GM04503 (cell line): ENCODE measurements at places on chromosomes 11 and 22.

DNA sequence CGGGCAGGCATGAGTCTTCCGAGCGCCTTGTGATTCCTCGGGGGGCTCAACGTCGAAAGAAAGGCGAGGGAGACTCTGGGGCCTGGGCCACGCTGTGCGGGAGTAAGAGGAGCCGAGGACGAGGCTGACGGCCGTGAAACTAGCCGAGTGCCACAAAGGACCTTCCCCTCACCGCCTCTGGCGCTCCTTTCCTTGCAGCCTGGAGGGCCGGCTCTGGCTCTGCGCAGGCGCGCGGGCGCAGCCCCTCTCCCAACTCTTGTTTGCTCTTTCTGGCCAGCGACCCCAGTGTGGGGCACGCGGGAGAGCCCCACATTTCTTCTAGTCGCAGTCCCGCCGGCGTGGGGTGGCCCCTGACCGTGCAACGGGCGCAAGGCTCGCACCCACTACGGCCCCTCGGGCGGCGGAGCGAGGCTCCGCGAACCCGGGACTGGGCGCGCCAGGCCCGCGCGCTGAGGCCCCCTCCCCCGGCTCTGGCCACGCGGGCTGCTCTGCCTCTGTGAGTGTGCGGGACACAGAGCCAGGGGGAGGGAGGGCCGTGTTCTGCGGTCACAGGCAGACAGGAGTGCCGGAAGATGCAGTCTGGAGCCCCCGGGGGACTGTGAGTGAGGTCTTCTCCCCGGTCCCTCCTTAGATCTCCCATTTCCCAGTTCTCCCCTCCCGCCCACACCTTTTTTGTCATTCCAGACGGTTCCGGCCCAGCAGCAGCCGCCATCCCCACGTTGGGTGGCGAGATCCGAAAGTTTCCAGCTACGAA, 1.0 kb upstream of the TOB2 start:
- no peak for DNase-seq

- DNase-seq = no peak
Observed at GRCh38 chr11:33269822-33270221, 12.6 kb downstream of the HIPK3 start.

- no peak for DNase-seq
Observed at GRCh38 chr11:45319077-45319476, 32.9 kb upstream of the SYT13 start.

GRCh38 chr22:36253523-36254490, 874 bp downstream of the APOL1 start:
- no peak for DNase-seq

GRCh38 chr11:116164843-116165242, 607.9 kb downstream of the BUD13 start:
- DNase-seq = no peak

DNA sequence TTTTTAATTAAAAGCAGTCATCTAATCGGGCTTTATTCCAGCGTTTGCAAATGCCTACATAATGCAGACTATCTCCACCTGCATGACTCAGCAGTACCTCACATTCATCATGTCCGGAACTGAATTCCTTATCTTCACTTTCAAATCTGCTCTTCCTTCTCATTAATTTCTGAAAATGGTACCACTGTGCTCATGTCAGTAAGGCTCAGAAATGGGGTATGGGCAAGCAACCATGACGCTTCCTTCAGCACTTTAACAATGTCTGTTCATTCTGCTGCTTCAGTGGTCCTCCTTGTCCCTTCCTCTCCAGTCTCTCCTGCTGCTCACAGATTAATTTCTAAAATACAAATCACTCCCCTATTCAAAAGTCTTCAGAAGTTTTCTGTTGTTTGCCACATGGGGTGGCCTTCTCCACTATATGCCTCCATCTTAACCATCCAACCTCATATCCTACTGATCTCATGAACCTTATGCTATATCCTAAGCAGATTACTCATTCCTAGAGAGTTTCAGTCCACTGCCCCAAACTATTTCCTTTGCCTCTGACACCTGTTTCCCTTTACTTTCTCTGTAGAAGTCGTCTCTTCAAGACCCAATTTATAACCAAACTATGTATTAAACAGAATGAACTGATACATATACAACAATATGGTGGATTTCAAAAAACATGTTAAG, 7.0 kb downstream of the GTF2H1 start:
- DNase-seq = no peak

GRCh38 chr11:27234043-27234668, 128.9 kb downstream of the CCDC34 start:
- peak; percentile 91 for DNase-seq

DNA sequence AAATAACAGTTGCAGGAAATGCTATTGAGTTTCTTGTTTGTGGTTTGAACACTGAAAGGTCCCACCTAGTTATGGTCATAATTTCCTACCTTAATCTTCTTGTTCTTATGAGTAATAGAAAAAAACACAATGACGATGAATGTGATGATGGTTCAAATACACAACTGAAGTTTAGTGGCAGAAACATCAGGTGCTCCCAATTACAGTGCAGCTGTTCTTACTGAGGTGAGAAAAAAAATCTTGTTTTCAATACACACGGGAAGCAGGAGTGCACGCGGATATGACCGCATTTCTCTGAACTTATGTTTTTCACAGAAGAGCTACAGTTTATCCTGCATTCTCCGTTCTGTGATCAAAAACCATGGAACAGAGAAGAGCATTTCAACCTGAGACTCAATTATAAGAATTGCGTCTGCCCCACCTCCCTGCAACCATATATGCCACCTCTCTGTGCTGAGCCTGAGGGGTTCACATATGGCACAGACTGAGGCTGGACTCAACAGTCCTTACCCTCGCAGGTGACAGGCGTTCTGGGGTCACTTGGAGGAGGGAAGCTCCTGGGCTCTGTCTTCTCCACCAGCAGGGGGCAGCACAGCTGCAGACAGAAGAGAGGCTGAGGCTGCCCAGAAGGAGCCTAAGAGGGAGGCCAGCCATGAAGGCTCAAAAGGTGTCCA, 99.7 kb upstream of the IGLL5 start:
- DNase-seq = no peak

DNA sequence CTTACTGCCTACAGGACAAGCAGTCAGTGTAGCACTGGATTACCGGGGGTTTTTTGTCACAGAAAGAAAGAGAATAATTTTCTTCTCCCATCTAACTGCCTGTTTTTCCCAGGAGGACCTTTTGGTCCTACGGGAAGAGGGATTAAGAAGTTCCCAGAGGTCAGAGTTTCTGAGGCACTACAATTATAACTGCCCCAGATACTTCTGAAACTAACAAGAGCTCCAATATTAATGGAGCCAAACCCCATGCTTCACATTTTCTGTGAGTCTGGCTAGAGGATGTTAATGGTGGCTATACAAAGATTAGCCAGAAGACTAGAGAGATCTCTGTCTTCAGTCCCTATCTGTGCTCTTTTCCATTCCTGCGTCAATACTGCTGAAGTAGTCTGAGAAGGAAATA, at the start of gene OR56A3:
OR56A3 (plus strand) TSS at position 301 of the 400 bp plus-strand sequence. CDS start 5,096 bp downstream, outside the sequence.
- DNase-seq = no peak

- DNase-seq = no peak
Observed at GRCh38 chr22:47292546-47293320, 530.3 kb downstream of the TBC1D22A start.

DNA sequence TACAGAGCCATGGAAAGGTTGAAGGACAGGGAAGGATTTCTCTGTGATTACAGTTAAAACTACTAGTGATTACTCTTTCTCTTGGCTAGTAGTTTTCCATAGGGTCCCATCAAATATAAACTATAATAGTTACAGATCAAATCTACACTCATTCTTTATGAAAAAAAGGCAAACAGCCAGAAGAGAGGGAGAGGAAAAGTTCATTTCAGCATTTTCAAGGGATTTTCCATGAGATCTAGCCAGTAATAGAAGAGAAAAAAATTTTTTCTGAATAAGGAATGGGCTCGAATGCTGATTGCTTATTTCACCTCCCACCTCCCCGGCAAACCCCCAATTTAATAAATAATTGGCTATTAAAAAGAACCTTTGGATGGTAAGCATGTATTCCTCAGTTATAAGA, 74.8 kb upstream of the BLID start:
- DNase-seq = no peak

GRCh38 chr11:78800096-78800690, 225.5 kb upstream of the NARS2 start:
- no peak for DNase-seq

- DNase-seq = peak; percentile 50
Observed at GRCh38 chr11:59197991-59198390, 14.7 kb downstream of the MPEG1 start.

DNA sequence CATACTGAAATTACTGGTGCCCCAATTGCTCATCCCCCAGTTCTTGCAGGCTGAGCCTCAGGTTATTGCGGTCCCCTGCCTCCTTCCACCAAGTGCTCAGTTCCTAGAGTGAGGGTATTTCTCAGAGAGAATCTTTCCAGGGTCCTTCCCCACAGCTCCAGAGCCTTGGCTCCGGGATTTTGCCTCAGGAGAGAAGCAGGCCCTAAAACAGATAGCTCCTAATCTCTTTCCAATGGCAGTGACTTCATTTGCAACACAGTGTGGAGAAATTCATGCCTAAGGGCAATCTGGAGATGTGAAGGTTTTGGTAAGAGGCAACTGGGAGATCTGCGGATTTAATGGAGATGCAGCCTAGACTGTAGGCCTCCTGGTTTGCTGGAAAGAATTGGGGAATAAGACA, 2.9 kb downstream of the NF2 start:
- no peak for DNase-seq

DNA sequence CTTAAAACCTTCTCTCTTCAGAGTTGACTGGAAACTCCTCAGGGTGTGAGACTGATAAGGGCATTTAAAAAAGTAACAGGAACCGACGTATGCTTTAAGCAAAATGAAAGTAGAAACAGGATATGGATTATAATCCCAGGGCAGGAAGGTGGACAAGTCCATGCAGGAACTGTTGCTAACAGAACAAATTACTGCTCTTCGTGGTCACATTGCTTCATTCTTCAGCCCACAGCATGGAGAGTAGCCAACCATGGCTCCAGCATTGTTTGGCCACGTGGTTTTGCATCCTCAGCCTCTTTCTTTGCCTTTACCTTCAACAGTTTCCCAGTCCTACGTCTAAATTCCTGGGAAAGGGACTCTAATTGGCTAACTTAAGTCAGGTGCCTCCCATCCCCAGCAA, 563.1 kb upstream of the ISX start:
- DNase-seq = no peak

DNA sequence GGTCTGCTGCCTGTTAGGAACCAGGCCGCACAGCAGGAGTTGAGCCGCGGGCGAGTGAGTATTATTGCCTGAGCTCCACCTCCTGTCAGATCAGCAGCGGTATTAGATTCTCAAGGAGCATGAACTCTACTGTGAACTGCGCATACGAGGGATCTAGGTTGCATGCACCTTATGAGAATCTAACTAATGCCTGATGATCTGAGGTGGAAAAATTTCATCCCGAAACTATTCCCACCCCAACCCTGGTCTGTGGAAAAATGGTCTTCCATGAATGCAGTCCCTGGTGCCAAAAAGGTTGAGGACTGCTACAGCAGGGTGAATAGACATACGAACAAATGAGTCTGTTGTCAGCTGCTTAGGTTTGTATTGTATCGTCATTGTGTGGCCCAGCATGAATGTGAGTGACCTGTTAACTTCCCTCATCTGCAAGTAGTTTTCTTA, 29.8 kb downstream of the RNF141 start:
- DNase-seq = no peak

DNA sequence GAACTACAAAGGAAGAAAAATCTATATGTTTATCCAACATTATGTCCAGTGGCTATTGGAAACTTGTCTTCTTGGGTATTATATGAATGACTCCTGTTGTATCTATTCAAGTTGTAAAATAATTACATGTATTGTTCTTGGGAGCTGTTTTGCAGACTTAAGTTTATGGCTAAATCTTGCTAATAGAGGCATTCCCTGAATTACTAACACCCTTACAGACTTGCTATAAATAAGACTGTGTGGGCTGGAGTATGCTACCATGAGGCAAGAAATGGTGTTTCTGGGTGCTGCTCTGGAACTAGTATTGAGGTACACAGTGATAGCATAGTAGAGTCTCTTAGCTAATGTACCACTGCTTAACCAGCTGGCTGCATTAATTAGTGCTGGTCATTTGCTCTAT, 155.1 kb downstream of the HIPK3 start:
- DNase-seq = no peak

- no peak for DNase-seq
Observed at GRCh38 chr11:118820412-118821357, 29.7 kb upstream of the DDX6 start.

GRCh38 chr11:30360741-30361140, 37.8 kb downstream of the ARL14EP start:
- DNase-seq = no peak

GRCh38 chr11:83191986-83192385, 1.5 kb upstream of the ANKRD42 start:
- DNase-seq = no peak

GRCh38 chr22:45067731-45068130, 57.9 kb upstream of the PHF21B start:
- no peak for DNase-seq

DNA sequence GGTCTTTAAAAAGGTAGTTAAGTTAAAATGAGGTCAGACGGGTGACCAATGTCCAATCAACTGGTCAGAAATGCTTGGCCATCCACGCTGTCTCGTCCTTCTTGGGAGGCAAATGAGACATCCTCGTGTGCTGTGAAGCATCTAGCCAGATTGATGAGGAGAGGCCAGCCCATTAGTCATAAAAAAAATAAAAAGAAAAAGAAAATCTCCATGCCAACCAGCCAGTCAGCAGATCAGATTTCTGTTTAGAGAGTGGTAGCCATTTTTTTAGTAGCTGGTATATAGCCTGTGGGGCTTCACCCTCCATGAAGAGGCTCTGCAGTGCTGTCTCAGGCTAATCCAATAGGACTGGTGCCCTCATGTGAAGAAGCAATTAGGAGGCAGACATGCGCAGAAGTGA, 343.1 kb upstream of the SYN3 start:
- DNase-seq = peak; percentile 3

DNA sequence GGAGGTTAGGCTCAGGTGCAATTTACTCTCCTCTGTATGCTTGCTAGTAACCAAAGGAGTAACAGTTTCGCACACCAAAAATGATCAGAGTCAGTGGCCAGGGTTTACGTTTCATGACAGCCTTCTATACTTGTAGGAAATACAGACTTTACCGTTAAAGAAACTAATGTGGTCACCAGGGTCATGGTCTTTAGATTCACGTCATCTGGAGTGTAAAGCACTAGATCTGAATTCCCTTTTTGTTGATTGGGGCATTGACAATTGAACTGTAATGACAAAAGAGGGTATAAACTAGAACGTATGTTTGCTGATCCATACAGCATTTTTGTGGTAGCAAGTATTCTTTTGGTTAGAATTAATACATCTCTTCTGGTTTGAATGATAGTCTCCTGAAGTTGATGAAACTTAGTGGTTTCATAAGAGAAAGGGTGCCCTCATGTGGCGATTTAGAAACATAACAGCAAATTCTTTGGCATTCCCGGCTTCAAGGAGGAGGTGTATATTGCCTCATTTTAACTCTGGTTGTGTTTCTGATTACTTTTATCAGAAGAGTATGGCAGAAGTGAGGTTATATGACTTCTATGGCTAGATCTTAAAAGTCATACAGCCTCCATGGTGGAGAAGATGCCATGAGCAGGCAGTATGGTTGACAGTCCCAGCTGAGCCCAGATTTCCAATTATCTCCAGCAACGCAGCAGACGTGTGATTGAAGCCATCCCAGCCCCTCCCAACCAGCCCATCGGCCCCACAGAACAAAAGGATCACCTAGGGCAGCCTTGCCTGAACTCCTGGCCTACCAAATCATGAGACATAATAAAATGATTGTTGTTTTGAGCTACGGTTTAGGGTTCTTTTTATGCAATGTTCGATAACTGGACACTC, 35.1 kb downstream of the MMP7 start:
- DNase-seq = peak; percentile 38

GRCh38 chr11:34328632-34328910, 29.2 kb downstream of the ABTB2 start:
- DNase-seq = no peak

- DNase-seq = no peak
Observed at GRCh38 chr11:16312233-16312765, 44.0 kb downstream of the SOX6 start.

GRCh38 chr11:12743834-12744449, 69.7 kb downstream of the TEAD1 start:
- DNase-seq = no peak
